A549 treated with dexamethasone at 1 μM for 4 hours (cell line): ENCODE measurements at places on chromosomes 13 and 19. TPM values are rescaled to one million over a fixed set of nuclear protein-coding genes. Genes with fewer than 3 reads are reported as not detected.

Gene TEX26
- not detected in 5 replicates for total RNA-seq

Gene KLF5
- 25.4 to 73.7 TPM (median 59.9 TPM) in 5 replicates for total RNA-seq

Gene TMIGD2
- total RNA-seq: not detected in 5 replicates

Gene TGFBR3L
- total RNA-seq: 0.36 to 2.0 TPM (median 1.7 TPM) in 5 replicates

Gene PKN1
- total RNA-seq: 65.6 to 93.4 TPM (median 81.1 TPM) in 5 replicates

Gene IFNL1
- 0.16 to 0.26 TPM in 2 of 5 replicates, not detected in the others for total RNA-seq

Gene TINCR
- total RNA-seq: 1.9 to 3.2 TPM (median 2.2 TPM) in 5 replicates

Gene FFAR1
- total RNA-seq: 0.06 TPM in 1 of 5 replicates, not detected in the others
